ENCODE measurements at places on chromosomes 12 and 14. TPM values are rescaled to one million over a fixed set of nuclear protein-coding genes. Genes with fewer than 3 reads are reported as not detected.

Gene WNT5B
- total RNA-seq: 0.57 TPM

DNA sequence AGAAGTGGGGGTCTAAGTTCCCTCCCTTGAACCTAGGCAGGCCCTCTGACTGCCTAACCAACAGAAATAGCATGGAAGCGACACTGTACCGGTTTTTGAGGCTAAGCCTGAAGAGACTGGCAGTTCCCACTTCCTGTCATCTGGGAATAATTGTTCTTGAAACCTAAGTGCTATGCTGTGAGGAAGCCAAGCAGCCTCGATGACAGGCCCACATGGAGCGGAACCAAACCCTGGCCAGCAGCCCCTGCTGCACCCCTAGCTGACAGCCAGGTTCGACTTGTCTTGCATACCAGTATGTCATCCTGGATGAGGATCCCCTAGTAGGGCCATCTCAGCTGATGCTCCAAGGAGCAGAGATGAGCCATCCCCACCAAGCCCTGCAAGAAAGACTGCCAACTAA is 6.4 kb upstream of the GPR68 start:
- DNase-seq: no peak

DNA sequence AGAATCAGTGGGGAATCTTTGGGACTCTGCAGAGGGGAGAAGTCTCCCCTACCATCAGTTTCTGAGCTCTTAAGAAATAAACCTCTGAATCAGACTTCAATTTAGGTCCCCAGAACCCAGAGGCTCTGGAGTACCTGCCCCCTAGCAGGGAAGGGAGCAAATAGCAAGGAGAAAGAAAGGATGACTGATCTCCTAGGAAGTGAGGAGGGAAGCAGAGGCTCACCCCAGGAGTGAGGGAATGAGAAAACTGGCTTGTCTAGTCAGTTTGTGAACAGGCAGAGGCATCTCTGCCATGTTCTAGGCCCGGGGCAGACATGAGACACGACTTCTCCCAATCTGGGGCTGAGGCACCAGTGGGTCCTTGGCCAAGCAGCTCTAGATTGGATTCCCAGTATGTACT is 24.3 kb upstream of the SMUG1 start:
- DNase-seq: no peak

- DNase-seq: no peak
Observed at GRCh38 chr12:89568484-89568883, 42.6 kb upstream of the POC1B start.

Gene SLCO1C1
- total RNA-seq: not detected
